Astrocyte of the cerebellum (primary cell): ENCODE measurements at places on chromosomes 4 and X.

DNA sequence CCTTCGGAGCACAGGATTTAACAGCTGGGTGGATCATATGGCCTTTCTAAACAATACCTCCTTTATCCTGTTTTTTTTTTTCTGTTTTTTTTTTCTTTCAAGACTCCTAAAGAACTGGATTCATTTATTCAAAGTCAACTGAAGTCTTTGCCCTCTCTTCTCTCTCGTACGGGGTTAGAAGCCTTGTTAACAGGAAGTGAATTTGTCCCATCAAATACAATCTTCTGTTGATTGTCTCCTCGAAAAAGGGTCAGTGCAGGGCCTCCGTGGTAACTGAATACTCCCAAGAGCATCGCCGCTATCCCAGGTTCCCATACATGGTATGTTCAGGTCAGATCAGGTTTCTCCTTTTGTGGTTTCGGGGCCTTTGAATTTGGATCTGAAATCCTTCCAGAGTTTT, 1.8 kb upstream of the TMEM128 start:
- DNase-seq: no peak

GRCh38 chr4:154720123-154720522, 23.7 kb upstream of the LRAT start:
- no peak for DNase-seq

GRCh38 chr4:98522636-98523395, 135.6 kb downstream of the TSPAN5 start:
- DNase-seq: peak; percentile 60

DNA sequence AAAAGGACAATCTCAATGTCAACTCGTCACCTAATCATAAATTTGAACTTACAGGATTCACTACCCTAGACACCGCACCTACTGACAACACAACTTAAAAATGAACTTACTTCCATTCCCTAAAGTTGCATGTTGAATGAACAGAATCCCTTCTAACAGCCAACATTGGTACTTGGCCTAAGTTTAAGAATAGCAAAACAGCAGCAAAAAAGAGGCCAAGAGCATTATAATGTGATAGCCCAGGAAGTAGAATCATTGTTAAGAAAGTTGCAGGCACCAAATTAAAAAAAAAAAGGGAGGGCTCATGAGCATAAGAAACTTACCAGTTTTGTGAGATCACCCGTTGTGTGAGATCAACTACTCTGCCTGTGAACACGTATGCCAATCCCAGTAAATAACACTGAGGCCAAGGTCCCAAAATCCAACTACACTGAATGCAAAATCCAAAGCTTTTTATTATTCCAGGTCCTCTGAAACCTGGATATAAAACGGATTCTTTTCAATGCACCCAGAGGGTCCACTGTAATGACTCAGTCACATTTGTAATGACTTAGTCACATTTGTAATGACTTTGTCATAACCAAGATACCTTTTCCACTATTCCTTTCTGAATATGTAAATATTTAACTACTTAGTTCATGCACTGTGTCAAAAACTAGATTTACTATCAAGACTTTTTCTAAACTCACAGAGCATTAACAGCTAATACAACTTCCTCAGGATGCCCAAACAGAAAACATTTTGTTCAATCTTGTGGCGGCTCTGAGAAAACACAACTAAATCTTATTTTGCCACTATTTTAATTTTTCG, 6.8 kb downstream of the HNRNPDL start:
- DNase-seq: no peak

DNA sequence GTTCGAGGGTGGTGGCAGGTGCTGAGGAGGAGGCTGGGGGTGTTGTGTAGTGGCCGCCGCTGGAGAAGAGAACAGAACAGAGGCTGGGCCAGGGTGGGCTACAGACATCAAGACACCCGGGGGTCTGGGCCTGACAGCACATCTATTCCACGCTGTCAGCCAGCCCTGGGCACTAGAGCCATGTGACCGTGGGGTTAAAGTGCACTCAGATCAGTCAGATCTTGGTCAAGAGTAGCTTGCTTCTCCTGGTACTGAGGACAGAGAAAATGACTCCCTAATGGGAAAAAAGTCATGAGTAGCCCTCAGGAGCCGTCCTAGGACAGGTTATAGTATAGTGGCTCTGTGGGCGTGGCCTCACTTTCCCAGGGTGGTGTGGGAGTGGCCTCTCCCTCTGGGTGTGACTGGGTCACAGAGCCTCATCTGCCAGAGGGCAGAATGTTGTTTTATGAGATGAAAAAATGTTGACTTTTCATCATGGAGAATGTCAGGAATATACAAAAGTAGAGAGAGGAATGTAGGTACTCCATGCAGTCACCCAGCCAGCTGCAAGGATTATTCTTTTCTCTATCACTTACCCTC, 19.4 kb downstream of the TRMT44 start:
- DNase-seq: no peak

DNA sequence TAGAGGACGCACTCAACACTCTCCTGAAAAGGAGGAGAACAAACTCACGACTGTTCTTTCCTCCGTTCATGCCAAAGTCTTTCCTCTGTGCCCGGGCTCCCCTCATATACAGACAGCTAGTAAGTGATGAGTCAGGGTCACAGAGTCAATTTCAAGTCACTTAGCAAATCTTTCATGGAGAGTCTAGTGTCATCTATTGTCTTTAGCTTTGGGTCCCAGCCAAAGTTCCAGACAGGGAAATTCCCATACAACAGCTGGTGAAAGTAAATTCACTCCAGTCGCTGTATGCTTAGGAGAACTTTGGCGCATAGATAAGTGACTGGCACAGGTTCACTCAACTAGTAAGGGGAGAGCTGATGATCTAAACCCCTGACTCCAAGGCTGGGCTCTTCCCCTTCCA, 226.5 kb downstream of the MID1 start:
- no peak for DNase-seq

DNA sequence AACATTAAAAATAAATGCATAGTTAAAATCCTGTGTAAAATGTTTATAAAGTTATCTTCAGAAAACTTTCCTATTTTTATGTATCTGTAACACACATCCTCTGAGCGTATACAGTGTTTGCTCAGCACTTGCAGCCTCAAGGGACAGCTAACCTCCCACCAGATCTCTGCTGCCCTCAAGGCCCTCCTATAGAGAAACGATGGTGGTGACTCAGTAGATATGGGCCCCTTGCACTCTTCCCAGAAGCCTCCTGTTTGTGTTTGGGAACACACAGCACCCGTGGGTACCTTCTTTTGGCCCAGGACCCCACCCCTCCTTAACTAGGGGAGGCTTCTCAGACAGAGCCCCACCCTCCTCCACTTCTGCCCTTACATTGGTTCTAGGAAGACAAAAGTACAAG, 26.7 kb downstream of the PJA1 start:
- DNase-seq: no peak

GRCh38 chr4:159052315-159052714, 50.6 kb upstream of the RAPGEF2 start:
- DNase-seq: no peak

- DNase-seq: no peak
These were observed 761.0 kb downstream of the IL1RAPL1 start for GRCh38 chrX:29348288-29348687.

DNA sequence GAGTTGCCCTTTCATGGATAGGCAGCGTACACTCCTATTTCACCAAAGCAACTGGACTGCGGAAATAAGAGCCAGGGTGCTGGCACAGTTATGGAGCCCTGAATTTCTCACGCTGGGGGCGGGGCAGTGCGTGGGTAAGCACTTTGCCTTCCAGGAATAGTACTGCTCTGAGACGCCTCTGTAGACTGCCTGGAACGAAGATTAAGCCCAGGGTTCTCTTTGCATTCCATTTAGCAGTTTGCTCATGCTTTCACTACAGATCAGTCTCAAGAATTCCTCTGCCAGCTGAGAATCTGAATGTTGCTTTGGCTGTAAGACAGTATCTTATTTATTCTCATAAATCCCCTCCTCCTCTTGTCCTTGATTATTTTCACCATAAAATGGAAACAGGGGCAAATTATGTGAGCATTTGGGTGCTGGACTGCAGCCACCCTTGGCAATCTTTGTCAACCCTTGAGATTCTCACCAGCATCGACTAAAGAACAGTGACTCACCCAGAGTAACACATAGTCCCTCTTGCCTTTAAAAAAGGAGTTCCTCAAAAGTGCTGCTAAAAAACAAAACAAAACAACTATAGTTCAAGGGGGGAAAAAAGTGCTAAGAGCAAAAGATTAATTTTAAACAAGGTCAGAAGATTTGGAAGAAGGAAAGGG, 88.9 kb upstream of the CITED1 start:
- DNase-seq: peak; percentile 24

- DNase-seq: no peak
These were observed 96.2 kb upstream of the APOOL start for GRCh38 chrX:84907324-84907968.

DNA sequence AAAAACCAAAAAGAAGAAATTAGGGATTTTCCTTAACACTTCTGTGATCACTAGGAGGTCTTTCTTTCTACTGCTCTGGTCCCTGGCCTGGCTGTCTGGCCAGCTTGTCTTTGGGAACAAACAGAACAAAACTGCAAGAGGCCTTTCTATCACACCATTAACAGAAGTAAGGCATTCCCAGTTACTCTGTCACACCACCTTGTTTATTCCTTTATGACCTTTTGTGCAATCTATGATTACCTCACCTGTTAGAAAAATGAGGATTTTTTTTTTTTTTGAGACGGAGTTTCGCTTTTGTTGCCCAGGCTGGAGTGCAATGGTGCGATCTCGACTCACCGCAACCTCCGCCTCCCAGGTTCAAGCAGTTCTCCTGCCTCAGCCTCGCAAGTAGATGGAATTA, 3.0 kb downstream of the METAP1 start:
- DNase-seq: no peak

DNA sequence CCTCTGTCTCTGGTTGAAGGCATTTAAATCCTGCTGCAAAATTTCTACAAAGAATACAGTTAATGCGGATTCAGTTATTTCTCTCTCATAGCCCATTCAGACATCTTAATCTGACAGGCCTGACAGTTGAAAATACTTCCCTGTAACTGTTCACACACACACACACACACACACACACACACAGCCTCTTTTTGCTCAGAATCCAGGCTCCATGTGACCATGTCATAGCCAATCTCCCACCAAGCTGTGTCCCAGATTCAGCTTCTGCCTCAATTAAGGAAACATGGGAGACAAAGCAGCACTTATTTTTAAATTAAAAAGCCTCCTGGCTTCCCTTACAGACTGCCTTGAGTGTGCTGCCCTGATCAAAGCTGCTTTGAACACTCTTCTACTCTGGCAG, 49.3 kb upstream of the EFHC2 start:
- DNase-seq: no peak

DNA sequence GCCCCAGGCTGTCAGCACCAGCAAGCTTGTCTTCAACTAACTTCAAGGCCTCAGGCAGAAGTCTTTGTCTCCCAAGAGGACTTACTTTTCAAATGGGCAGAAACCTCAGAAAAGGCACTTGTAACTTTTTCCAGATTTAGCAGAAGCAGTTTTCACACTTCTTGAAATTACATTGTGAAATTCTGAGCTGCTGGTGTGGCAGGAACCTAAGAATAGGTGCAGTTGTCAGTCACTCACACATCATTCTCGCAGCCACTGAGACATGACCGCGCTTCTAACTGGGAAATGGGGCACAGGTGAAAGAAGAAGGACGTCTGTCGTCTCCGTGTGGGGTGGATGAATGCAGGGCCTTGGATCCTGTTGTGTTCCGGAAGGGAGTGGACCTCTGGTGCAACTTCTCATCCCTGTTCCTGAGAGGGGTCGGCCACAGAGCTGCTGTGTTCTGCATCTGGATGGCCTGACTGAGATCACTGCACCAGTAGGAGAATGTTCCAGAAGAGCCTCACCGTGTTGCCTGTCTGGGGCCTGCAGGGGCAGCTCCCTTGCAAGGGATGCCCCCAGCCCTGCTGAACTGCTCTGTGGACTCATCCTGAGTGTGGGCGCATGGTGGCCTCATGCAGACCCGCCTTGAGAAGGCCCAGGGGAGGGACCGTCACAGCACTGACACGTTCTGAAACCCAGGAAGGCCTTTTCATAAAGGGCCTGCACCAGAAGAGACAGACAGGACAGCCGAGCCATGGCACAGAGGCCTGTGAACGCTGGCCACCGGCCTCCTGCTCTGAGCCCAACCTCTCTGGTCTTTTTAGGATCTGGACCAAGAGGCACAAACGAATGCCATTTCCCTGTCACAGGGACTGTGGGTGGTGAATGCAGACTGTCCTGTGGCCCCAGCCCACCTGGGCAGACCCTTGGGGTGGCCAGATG, 18.7 kb downstream of the NAT8L start:
- no peak for DNase-seq

- DNase-seq: no peak
These were observed 78.0 kb downstream of the HCCS start for GRCh38 chrX:11189097-11189496.

DNA sequence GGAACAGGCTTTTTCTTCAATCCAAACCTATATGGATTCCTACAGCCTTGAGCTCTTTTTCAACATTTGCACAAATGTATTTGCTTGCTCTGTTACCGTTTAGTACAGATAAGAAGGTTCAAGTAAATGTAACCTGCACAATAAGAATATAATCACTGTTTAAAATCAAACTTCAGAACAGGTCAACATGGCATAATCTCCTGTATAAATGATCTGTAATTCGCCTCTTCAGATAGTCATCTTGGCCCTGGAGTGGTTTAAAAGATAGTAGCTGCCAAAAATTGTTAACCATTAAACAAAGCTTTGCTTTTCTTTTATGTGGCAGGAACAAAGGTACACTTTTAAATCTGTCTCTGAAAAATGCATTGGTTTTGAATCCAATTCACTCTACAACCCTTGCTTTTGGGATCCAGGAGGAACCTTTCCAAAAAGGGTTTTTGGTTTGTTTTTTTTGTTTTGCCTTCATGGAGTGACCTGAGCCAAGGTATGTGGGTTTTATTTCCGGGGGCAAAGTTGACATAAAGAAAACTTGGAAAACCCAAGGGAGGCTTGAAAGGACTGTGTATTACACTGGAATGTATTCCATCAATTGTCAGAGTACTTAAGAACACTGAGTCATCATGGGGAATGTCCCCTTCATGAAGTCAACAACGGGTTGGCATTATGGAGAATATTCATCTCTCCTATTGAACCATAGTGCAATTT, 210.4 kb upstream of the HCCS start:
- peak; percentile 49 for DNase-seq

DNA sequence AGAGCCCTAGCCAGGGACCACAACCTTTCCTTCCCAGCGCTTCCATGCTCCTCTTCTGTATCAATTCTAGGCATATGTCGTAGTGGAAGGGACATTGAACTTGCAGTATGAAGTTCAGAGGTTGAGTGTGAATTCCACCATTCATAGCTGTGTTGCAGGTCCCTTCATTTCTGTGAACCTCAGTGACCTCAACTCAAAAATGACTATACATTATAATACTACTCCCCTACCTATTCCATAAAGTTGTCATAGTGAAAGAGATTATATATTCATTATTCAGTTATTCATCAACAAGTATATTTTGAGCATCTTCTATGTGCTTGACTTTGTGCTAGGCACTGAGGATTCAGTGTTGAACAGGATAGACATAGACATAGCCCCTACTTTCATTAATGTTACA, 28.0 kb downstream of the SH3BGRL start:
- no peak for DNase-seq
